Upper lobe of left lung (tissue), 6 donors: ENCODE measurements at places on chromosomes 6 and 20. TPM values are rescaled to one million over a fixed set of nuclear protein-coding genes. Genes with fewer than 3 reads are reported as not detected.

Gene CD83
- 40.6 TPM for total RNA-seq

GRCh38 chr6:54267798-54268197 lies 40.4 kb upstream of the TINAG start:
- no peak overlapping the region for H3K27ac ChIP-seq
- no peaks in the 10 kb centered on the region for H3K27me3 ChIP-seq
- no peak for DNase-seq
- H3K36me3 ChIP-seq: no peaks in the 10 kb centered on the region

GRCh38 chr6:37399131-37399530 lies 33.9 kb upstream of the CMTR1 start:
- H3K27ac ChIP-seq: no peak overlapping the region
- no peak overlapping the region for H3K4me3 ChIP-seq
- DNase-seq: no peak
- no peaks in the 10 kb centered on the region for H3K4me1 ChIP-seq

DNA sequence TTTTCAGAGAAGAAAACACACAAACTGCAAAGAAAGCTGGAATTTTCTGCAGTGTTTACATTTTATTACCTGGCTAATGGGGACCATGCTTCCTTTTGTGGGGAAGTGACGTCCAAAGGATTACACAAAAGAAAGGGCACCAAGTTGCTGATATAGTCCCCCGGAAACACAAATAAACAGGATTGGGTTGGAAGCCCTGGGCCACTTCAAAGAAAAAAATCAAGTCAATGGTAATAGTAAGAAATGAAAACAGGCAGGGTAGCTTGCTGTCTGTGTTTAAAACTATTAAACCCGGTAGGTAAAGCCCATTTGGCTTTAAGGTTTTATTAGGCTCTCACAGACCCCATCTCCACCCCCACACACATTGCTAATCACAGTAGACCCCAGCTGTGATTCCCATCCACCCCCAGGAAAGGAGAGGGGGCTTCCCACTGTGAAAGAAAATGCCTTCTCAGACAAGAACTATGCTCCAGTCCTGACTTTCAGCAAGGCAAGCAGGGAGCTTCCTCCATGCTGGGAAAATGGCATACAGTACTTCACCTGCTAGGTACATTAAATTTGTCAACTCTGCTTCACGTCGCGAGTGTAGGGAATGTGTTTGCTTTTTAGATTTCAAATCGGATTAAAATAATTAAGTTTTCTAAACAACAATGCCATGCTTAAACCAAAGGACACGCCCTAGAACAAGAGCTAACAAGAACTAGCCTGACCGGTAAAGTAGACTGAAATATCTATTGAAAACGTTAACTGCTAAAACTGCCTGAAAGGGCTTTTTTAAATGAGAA lies 1.1 kb downstream of the PERP start:
- peaks cover 13% of the 10 kb centered on the region for H3K27me3 ChIP-seq
- no peak for DNase-seq
- peaks cover 7% of the 10 kb centered on the region for H3K4me1 ChIP-seq
- no peaks in the 10 kb centered on the region for H3K36me3 ChIP-seq
- peak overlapping the region; percentile 67 for H3K27ac ChIP-seq

DNA sequence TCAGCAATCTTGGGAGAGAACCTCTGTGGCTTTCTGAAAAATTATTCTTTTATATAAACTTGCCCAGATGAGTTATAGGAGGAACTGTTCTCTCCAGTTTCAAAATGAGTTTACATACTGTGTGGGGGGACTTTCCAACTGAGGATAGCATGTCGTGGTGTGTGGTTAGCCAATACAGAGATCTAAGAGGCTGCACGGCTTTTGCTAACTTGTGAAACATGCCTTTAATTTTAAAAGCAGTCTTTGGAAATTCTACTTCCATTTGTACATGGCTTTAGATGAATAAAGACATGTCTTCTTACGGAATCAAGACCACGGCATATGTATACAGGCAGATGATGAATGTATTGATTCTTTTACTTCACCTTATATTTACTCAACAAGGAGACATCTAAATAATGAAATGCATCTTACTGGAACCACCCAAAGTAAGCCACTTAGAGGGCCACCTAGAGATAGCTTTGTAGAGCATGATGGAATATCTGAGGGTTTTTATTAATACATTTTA lies 39.8 kb downstream of the HIVEP1 start:
- H3K27me3 ChIP-seq: no peaks in the 10 kb centered on the region
- no peak overlapping the region for H3K27ac ChIP-seq
- no peak for DNase-seq
- H3K4me1 ChIP-seq: peaks cover 15% of the 10 kb centered on the region

GRCh38 chr6:37135835-37136694 lies 33.9 kb upstream of the PIM1 start:
- no peak for DNase-seq
- no peaks in the 10 kb centered on the region for H3K36me3 ChIP-seq
- H3K27me3 ChIP-seq: no peaks in the 10 kb centered on the region

Gene SLC35B3
- total RNA-seq: 15.8 TPM

Gene CST4
- not detected for total RNA-seq

- peaks cover 20% of the 10 kb centered on the region for H3K4me1 ChIP-seq
- H3K4me3 ChIP-seq: no peak overlapping the region
- H3K36me3 ChIP-seq: peaks cover 3% of the 10 kb centered on the region
- no peaks in the 10 kb centered on the region for H3K27me3 ChIP-seq
Measured at GRCh38 chr6:152986978-152987377, 4.1 kb upstream of the FBXO5 start.

Gene HRH3
- not detected for total RNA-seq

- H3K36me3 ChIP-seq: no peaks in the 10 kb centered on the region
- no peak overlapping the region for H3K4me3 ChIP-seq
- no peaks in the 10 kb centered on the region for H3K4me1 ChIP-seq
- no peaks in the 10 kb centered on the region for H3K27me3 ChIP-seq
- no peak overlapping the region for H3K27ac ChIP-seq
Measured at GRCh38 chr6:142045380-142046278, 87.1 kb upstream of the GJE1 start.

GRCh38 chr6:33192671-33193602 lies 670 bp upstream of the COL11A2 start:
- peaks cover 9% of the 10 kb centered on the region for H3K27me3 ChIP-seq
- H3K4me1 ChIP-seq: peaks cover 26% of the 10 kb centered on the region
- no peak overlapping the region for H3K27ac ChIP-seq

DNA sequence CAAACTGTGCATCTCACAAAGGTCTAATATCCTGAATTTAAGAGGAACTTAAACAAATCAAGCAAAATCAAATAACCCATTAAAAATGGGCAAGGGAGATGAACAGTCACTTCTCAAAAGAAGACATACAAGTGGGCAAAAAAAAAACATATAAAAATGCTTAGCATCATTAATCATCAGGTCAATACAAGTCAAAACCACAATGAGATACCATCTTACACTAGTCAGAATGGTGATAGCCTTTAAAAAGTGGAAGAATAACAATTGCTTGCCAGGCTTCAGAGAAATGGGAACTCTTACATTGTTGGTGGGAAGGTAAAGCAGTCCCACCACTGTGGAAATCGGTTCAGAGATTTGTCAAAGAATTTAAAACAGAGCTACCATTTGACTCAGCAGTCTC lies 646.7 kb upstream of the PTCHD4 start:
- H3K36me3 ChIP-seq: no peaks in the 10 kb centered on the region
- H3K27ac ChIP-seq: no peak overlapping the region
- no peak for DNase-seq
- no peaks in the 10 kb centered on the region for H3K4me1 ChIP-seq

DNA sequence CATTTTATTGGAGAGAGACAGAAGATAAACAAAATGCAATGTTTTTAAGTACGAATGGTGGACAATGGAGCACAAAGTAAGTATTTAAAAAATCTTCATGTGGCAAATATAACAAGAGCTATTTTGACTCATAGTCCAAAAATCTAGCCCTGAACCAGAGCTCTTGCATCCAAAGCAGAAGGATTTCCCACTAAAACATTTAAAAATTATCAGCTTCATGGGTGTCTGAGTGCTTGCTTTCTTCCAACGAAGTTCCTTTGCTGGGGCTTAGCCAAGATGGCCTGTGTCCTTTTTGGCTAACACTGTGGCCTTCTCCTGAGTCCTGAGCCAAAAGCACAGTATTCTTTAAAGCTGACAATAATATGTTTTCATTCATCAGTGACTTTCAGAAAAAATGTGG lies 161.7 kb downstream of the RIMS1 start:
- no peak for DNase-seq
- H3K27me3 ChIP-seq: no peaks in the 10 kb centered on the region
- no peak overlapping the region for H3K27ac ChIP-seq

- no peaks in the 10 kb centered on the region for H3K4me1 ChIP-seq
- no peaks in the 10 kb centered on the region for H3K27me3 ChIP-seq
- no peak overlapping the region for H3K27ac ChIP-seq
- DNase-seq: no peak
- no peak overlapping the region for H3K4me3 ChIP-seq
Measured at GRCh38 chr20:53269380-53269779, 297.2 kb downstream of the TSHZ2 start.

GRCh38 chr6:42104804-42105125 lies 37.7 kb downstream of the C6orf132 start:
- DNase-seq: no peak
- H3K4me3 ChIP-seq: peak overlapping the region; percentile 39

- H3K4me1 ChIP-seq: peaks cover 12% of the 10 kb centered on the region
- H3K4me3 ChIP-seq: no peak overlapping the region
- no peaks in the 10 kb centered on the region for H3K36me3 ChIP-seq
- no peak overlapping the region for H3K27ac ChIP-seq
- H3K27me3 ChIP-seq: no peaks in the 10 kb centered on the region
Measured at GRCh38 chr6:13765570-13765969, 48.8 kb downstream of the MCUR1 start.

GRCh38 chr20:48866936-48867335 lies 39.1 kb upstream of the PREX1 start:
- H3K36me3 ChIP-seq: no peaks in the 10 kb centered on the region
- no peak overlapping the region for H3K4me3 ChIP-seq
- H3K27me3 ChIP-seq: no peaks in the 10 kb centered on the region
- DNase-seq: no peak
- H3K27ac ChIP-seq: no peak overlapping the region

Gene TFAP2D
- total RNA-seq: not detected

Gene OLIG3
- not detected for total RNA-seq

Gene TREM2
- total RNA-seq: 6.5 TPM

GRCh38 chr6:168785720-168786511 lies 344.9 kb downstream of the SMOC2 start:
- H3K27me3 ChIP-seq: no peaks in the 10 kb centered on the region
- no peaks in the 10 kb centered on the region for H3K4me1 ChIP-seq
- no peak overlapping the region for H3K27ac ChIP-seq

Gene ZSWIM1
- total RNA-seq: 8.6 TPM

Gene B3GAT2
- not detected for total RNA-seq

- peaks cover 18% of the 10 kb centered on the region for H3K4me1 ChIP-seq
- no peak for DNase-seq
- H3K27ac ChIP-seq: no peak overlapping the region
- H3K4me3 ChIP-seq: no peak overlapping the region
Measured at GRCh38 chr20:62710886-62711702, 2.5 kb downstream of the NTSR1 start.

GRCh38 chr6:111113336-111114086 lies 26.2 kb downstream of the SLC16A10 start:
- no peak overlapping the region for H3K4me3 ChIP-seq
- DNase-seq: no peak
- peak overlapping the region; percentile 69 for H3K27ac ChIP-seq
- no peaks in the 10 kb centered on the region for H3K27me3 ChIP-seq

- DNase-seq: peak; percentile 32
- no peaks in the 10 kb centered on the region for H3K27me3 ChIP-seq
- H3K4me1 ChIP-seq: no peaks in the 10 kb centered on the region
- H3K27ac ChIP-seq: no peak overlapping the region
- H3K4me3 ChIP-seq: no peak overlapping the region
Measured at GRCh38 chr6:158996856-158997255, 3.1 kb downstream of the RSPH3 start.

DNA sequence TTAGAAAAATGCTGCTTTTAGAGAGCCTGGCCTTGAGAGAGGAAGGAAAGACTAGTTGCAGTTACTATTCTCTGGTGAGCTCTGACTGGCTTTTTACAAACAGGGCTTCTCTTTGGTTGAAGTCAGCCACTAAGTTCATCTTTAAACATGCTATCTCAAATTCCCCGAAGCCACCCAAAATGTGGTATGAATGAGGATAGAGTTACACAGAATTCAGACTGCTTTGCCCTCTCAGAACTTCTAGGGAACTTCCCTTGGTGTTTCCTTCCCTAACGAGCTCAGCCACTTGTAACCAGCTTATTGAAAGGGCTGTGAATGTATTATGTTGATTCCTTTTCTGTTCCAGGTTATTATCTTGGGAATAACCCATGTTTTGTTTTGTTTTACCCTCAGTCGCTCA lies 73.5 kb downstream of the EFHC1 start:
- DNase-seq: no peak
- H3K27ac ChIP-seq: no peak overlapping the region
- no peaks in the 10 kb centered on the region for H3K27me3 ChIP-seq
- no peak overlapping the region for H3K4me3 ChIP-seq

GRCh38 chr6:161318456-161318855 lies 44.6 kb upstream of the AGPAT4 start:
- H3K36me3 ChIP-seq: no peaks in the 10 kb centered on the region
- no peaks in the 10 kb centered on the region for H3K27me3 ChIP-seq
- H3K27ac ChIP-seq: no peak overlapping the region
- no peak for DNase-seq

DNA sequence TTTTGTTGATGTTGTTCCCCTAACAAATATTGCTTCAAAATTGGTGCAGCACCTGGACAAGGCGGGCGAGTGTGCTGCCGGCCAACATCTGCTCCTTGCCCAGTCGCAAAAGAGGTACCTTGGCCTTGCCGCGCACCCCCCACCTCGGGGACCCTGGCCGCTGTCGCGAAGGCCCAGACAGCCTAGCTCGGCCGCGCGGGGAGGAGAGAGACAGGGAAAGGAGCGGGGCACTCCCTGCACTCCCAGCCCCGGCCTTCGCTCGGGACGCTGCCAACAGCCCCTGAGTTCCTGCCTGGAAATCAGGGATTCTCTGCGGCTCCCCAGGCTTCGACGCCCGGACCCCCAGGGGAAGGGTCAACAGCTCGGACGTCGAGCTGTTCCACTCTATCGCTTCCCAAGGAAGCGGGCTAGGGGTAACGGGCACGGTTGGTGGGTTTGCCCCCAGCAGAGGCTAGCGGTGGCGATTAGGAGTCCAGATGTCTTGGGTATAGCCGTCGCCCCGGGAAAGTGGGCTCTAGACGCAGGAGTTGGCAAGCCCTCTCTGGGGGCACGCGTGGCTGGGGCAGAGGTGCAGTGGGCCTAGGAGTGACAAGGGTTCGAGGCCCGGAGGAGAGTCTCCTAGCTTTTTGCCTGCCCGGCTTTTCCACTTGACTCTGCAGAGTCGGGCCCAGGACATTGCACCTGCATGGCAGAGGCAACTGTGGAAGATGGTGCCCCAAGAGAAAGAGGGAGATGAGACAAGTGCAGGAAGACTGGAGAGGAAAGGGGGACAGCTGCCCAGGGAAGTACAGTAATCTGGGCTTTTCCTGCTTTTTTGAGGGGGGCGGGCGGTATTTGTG lies 8.2 kb downstream of the POU3F2 start:
- peaks cover 25% of the 10 kb centered on the region for H3K4me1 ChIP-seq
- no peak overlapping the region for H3K27ac ChIP-seq
- H3K4me3 ChIP-seq: no peak overlapping the region
- DNase-seq: no peak
- no peaks in the 10 kb centered on the region for H3K36me3 ChIP-seq
- peaks cover 59% of the 10 kb centered on the region for H3K27me3 ChIP-seq
